Mammary epithelial cell (primary cell): ENCODE measurements at places on chromosomes 1 and 21. TPM values are rescaled to one million over a fixed set of nuclear protein-coding genes. Genes with fewer than 3 reads are reported as not detected.

Gene RAVER2
- 5.7 and 9.7 TPM in 2 replicates for total RNA-seq

Gene TSPAN1
- total RNA-seq, result 155 and 277 TPM in 2 replicates

GRCh38 chr1:41833519-41834000, 85.2 kb downstream of the HIVEP3 start:
- DNase-seq, result no peak

- no peak for DNase-seq
Observed at GRCh38 chr1:173362543-173362942, 114.6 kb upstream of the PRDX6 start.

GRCh38 chr1:53658489-53659230, 80.3 kb downstream of the GLIS1 start:
- DNase-seq, result peak; percentile 6

Gene AMY2A
- not detected in 2 replicates for total RNA-seq

GRCh38 chr1:181038399-181038873, 4.7 kb downstream of the MR1 start:
- DNase-seq, result peak; percentile 75

Gene C8B
- not detected in 2 replicates for total RNA-seq

DNA sequence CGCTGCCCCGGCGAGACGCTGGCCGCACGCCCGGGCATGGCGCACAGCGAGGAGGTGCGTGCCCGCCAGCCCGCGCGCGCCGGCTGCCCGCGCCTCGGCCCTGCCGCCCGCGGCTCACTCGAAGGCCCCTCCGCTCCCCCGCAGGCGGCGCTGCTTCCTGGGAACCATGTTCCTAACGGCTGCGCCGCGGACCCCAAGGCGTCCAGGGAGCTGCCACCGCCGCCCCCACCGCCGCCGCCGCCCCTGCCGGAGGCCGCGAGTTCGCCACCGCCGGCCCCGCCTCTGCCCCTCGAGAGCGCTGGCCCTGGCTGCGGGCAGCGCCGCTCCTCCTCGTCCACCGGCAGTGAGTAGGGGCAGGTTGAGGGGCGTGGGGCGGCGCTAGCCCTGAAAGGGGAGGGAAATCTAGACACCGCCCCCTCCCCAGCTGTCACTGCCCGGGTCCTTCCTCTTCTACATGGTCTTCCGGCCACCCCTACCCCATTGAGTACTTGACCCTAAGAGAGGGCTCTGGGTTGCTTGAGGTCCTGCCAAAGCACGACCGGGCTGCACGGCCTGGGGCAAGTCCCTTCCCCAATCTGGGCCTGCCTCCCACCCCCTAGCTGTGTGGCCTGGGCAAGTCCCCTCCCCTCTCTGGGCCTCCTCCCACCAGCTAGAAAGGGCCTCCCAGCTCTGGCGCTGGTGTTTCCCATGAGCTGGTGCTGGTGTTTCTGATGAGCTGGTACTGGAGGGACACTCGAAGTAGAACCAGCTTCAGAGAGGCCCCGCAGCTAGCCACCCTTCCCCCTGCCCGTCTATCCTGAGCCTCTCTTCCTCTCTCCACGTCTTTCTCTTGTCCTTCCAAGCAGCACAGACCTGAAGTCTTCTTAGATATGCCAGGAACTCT, 17.0 kb downstream of the TNFRSF25 start:
- DNase-seq, result no peak

Gene CXADR
- total RNA-seq, result 48.0 TPM

Gene CLIC6
- total RNA-seq, result 0.07 and 0.11 TPM in 2 replicates

DNA sequence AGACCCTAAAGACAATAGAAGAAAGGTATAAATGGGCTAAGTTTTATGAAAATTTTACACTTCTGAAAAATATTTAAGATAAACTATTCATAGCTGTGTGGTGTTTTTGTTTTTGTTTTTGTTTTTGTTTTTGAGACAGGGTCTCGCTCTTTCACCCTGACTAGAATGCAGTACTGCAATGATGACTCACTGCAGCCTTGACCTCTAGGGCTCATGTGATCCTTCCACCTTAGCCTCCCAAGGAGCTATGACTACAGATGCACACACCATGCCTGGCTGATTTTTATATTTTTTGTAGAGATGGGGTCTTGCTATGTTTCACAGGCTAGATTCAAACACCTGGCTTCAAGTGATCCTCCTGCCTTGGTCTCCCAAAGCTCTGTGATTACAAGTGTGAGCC, 66.6 kb downstream of the PUM1 start:
- no peak for DNase-seq

DNA sequence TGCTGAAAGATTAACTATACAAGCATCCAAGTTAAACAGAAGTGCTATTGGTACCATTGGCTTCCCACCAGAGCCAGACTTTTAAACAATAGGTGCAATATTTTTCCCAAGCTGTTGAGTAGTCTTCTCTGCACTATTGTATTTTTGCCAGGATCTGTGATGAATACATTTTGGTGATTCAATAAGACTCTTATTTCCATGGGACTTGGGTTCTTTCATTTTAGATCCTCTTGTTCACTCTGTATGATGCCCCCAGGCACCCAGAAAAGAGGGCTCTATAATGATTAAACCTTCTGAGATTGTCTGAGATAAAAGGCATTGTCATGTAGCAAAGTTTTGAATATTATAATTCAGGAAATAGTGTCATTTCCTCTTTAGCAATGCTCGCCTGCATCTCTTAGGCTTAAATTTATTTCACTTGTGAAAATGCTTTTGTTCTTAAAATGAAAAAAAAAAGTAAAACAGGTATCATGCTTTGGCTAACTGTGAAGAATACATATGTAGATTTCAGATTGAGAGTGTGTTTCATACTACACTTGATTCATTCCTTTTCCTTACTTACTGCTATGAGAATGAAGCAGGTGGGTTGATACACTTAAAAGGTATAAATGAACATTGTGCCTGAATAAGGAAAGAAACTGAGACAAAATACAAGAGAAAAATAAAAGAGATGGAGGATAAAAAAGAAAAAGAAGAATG, 275.0 kb downstream of the HMCN1 start:
- DNase-seq, result peak; percentile 20

Gene GBP7
- total RNA-seq, result not detected

GRCh38 chr1:16180291-16180824, 24.5 kb upstream of the EPHA2 start:
- no peak for DNase-seq

Gene OR2W3
- total RNA-seq, result 1.2 TPM

DNA sequence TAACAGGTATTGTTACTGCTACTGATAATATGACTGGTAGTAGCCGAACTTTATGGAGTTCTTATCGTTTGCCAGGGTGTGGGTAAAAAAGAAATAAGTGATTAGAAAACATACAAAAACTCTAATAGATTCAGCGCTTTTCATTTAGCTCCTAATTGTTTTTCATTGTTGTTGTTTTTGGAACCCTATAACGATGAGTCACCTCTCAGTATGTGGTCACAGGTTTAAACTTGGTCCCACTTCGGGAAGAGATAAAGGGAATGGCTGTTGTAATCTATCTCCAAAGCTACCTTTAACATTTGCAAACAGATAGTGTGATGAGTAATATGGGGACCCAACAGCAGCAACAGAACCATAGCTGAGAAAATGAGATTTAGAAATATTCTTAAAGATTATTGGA, 62.7 kb upstream of the BCL10 start:
- peak; percentile 59 for DNase-seq

- peak; percentile 87 for DNase-seq
Observed at GRCh38 chr1:168320800-168321450, 40.2 kb downstream of the TBX19 start.

- no peak for DNase-seq
Observed at GRCh38 chr1:91693557-91693956, 192.4 kb downstream of the TGFBR3 start.

DNA sequence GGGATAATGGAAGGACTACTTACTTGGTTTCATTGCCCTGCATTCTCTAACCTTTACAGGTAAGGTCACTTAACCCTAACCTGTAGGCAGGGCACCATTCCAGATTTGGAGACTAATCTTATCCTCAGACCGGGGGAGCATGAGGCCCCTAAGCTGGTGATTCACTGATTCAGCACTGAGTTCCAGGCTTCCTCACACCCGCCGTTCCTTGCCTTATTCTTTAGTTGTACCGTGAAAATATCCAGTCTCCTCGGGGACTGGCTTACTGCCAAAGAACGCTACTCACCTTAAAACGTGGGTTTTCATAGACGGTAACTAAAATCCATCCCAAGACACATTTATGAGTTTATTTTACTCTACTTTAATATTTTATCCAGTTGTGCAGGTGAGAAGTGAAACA, 44.3 kb upstream of the COL24A1 start:
- no peak for DNase-seq

GRCh38 chr1:101033017-101033416, 7.4 kb upstream of the DPH5 start:
- no peak for DNase-seq

- DNase-seq, result no peak
Observed at GRCh38 chr1:236808564-236809130, 13.6 kb downstream of the MTR start.

DNA sequence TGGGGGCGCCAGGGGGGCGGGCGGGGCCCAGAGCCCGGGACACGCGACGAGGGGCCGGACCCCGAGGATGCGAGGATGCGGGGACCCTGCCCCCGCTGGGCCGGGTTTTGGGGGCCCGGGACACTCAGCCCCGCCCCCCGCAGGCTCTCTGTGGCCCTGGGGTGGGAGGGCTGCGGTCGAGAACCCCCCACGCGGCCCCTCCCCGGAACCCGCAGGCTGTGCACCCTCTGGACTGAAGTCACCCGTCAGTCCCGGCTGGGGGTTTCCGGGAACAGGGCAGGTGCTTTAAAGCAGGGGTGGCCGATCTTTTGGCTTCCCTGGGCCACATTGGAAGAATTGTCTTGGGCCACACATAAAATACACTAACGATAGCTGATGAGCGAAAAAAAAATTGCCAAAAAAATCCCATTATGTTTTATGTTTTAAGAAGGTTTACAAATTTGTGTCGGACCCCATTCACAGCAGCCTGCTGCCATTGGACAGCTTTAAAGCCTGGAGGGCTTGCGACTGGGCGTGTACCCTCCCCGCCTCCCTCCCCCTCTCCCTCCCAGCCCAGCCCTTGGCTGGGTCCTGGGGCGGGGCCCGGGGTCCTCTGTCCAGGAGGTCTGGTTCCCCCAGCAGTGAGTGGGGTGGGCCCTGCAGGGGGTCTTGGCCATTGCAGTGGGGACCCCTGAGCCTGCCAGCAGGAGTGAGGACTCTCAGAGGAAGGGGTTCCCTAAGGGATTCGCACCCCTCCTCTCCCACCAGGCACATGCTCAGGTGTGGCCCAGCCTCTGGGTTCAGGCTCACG, 21.6 kb upstream of the C1orf159 start:
- no peak for DNase-seq

GRCh38 chr1:1351511-1352427, 2.6 kb upstream of the DVL1 start:
- no peak for DNase-seq
